CD8-positive, alpha-beta memory T cell (primary cell): ENCODE measurements at places on chromosomes 1 and 21. TPM values are rescaled to one million over a fixed set of nuclear protein-coding genes. Genes with fewer than 3 reads are reported as not detected.

FMO5 gene
- total RNA-seq = 0.31 TPM

- no peak for DNase-seq
Observed at GRCh38 chr1:19006837-19007271, 50.4 kb upstream of the IFFO2 start.

GRCh38 chr1:116988248-116988647 is 13.3 kb upstream of the CD101 start:
- no peak for DNase-seq

GRCh38 chr1:218866507-218866906 is 307.2 kb upstream of the LYPLAL1 start:
- no peak for DNase-seq

DNA sequence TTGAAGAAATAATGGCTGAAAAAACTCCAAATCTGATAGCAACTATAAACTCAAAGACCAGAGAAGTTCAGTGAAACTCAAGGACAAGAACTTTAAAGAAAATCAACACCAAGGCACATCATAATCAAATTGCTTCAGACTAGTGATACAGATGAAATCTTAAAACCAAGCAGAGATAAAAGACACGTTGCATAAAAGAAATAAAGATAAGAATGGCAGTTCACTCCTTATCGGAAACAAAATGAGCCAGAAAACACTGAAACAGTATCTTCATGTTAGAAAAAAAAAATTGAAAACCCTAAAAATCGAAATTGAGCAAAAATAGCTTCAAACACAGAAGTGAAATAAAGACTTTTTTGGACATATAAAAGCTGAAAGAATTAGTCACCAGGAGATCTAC is 4.6 kb upstream of the RAB4A start:
- no peak for DNase-seq

DNA sequence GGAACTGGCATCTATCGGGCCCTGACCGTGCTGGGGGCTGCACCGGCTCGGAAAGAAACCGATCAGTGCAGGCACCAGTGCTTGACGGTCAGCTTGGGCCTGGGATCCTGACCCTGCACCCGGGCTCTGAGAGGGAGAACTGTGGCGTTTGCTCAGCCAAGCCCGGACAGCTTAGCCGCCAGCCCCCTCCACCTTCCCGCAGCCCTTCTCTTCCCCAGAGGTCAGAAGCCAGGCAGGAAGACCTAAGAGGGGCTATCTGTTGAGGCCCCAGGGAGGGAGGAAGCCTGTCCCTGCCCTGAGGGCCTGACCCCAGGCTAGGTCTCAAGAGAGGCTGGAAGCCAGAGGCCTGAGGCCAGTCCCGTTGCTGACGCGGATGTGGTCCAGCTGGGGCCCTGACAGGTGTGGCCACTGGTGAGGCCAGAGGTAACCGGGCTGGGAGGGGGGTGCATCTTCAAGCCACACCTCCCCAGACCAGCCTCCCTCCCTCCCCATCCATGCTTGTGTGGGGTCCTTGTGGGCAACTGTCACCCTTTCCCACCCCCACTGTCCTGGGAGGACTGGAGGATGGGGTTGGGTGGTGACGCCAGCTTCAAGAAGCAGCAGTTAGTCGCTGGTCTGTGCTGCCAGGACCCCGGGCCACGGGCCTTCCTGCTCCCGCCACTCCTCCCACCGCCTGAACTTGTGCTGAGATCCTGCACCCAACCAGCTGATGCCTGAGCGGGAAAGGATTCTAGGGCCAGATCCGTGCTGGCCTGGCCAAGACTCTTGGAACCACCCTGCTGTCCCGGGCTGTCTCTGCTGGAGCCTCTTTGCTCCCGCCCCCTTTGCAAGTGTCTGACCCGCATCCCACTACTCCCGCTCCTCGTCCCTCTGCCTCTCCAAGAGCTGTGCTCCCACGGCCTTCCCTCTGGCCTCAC is 2.6 kb upstream of the DVL1 start:
- DNase-seq = no peak

TENT5C gene
- total RNA-seq = 3.7 TPM
